ENCODE measurements at places on chromosomes 16 and 17. TPM values are rescaled to one million over a fixed set of nuclear protein-coding genes. Genes with fewer than 3 reads are reported as not detected.

DNA sequence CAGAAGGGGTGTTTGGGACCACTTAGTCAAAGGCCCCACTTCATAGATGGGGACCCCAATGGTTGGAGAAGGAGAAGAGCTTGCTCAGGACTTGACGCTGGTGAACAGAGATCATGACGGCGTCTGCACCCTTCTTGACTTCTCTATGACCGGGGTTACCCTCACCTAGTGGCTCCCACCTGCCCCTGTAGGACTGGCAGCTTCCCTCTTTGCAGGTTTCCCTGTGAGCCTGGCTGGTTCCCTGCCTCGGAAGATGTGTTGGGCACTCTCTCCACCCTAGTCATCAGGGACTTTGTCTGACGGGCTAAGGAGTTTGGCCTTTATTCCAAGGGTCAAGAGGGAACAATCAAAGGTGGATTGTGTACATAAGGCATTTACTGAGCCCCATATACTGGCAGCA is 22.7 kb downstream of the TBX4 start:
- no peak for DNase-seq

DNA sequence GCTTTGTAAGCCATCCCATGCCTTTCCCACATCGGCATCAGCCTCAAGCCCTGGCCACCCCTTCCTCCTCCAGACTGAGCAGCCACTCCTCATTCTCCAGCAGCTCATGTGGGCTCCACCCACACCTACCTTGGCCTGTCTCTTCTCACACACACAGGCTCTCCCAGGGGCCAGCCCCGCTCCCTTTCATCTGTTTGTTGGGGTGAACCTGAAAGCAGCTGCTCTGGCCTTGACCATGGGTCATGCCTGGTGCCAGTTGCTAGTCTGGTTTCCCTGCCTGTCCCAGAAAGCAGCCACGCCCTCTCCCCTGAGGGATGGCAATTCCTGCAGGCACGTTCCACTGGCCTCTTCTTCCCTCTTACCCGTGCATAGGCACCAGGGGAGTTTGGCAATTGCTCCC is 11.4 kb upstream of the TMEM238L start:
- no peak for DNase-seq

- no peak for DNase-seq
Observed at GRCh38 chr17:42845918-42846593, 1.7 kb downstream of the AOC2 start.

- DNase-seq, result no peak
Observed at GRCh38 chr16:11835891-11836649, 15.3 kb downstream of the RSL1D1 start.

DNA sequence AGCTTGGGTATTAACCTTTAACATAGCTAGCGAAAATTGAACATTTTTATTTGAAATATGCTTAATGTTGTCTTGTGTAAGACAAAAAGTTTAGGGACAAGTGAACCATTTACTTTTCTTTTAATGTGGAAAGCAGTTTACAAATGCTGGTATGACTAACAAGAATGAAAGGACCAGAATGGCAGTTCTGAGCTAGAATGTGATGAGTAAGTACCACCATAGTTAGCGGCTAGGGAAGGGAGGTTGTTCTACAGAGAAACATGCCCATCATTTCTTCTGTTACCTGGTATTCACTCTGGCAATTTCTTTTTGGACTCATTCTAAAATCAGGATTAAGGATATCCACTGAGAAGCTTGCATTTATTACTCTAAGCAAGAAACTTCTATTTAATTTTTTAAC is 121.1 kb downstream of the WWOX start:
- no peak for DNase-seq

DNA sequence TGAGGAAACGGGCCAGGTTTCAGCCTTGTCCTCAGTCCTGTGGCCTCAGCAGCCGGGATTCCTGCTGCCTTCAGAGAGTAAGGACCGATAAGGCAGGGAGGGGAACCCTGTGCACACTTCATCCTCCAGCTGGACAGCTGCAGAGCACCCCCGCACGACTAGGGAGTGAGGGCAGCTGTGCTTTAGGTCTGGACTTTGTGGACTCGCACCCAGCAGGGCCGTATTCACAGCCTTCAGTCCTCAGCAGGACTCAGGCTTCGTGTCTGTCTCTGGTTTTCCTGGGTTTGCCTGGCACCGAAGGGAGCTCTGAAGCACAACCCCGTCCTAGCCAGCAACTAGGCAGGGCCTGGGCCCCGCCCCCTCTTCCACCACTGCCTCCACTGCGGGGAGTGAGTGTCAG is 45.8 kb upstream of the CACNG5 start:
- DNase-seq, result no peak

DNA sequence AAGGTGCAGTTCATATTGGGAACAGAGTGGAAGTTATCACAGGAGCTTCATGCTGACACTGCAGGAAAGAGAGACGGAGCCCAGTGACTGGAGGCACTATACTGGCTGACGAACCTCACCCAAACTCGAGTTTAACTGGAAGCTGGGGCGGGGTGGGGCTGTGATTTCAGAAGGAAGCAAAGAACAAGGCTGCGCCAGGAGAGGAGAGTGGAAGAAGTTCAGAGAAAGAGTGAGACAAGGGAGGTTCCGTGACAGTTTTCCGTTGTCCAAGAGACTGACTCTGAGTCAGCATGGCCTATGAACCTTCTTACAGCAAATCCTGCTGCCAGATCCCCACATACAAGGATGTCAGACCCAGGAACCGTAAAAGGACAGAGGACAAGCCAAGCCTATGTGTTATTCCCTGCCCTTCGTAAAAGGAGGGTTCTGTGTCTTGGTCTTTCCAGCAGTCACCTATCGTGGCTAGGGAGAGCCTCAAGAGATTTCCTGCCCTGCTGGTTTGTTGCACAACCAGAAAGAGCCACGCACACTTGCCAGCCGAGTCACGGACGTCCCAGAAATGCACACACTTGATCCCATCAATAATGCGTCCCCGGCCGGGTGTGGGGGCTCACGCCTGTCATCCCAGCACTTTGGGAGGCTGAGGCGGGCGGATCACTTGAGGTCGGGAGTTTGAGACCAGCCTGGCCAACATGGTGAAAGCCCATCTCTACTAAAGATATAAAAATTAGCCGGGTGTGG is 5.1 kb downstream of the PITPNA start:
- DNase-seq, result no peak

Gene WSCD1
- 21.4 TPM for total RNA-seq

GRCh38 chr16:11539641-11540050 is 47.1 kb downstream of the LITAF start:
- no peak for DNase-seq

DNA sequence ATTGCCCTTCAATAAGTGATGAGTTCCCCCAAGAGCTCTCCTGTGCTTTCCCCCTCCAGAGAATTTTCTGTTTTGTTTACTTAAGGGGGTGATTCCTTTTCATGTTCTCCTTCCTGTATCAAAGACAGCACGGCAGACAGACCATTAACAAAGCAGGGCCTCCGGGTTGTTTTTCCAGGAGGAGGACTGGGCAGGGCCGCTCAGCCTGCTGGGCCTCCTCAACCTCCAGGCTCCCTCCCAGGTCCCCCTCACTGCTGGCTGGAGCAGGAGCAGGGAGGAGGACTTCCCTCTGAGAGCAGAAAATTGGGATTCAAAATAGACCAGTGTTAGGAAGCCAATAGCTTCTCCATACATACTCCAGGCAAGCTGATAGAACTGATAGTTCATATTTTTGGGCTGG is 20.4 kb downstream of the SDK2 start:
- DNase-seq, result no peak

Gene ACSM2B
- total RNA-seq, result not detected

Gene DOC2B
- 38.1 TPM for total RNA-seq

Gene KRT34
- 5.5 TPM for total RNA-seq

DNA sequence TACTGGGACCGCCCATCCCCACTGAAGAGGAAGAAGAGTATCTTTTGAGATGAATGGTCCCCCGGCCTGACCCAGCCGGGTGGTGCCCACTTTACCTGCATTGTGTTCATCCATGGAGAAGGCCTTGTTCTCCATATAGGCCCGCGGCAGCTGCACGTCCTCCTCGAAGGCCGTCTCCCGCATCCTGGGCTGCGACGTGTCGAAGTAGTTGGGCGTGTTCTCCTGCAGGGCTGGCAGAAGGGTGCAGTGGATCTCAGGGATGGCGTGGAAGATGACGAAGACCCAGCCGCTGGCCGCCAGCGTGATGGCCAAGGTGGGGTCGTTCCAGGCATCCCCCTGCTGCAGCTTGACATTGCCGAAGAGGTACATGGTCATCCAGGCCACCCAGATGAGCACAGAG is 12.9 kb downstream of the GPRC5B start:
- no peak for DNase-seq

DNA sequence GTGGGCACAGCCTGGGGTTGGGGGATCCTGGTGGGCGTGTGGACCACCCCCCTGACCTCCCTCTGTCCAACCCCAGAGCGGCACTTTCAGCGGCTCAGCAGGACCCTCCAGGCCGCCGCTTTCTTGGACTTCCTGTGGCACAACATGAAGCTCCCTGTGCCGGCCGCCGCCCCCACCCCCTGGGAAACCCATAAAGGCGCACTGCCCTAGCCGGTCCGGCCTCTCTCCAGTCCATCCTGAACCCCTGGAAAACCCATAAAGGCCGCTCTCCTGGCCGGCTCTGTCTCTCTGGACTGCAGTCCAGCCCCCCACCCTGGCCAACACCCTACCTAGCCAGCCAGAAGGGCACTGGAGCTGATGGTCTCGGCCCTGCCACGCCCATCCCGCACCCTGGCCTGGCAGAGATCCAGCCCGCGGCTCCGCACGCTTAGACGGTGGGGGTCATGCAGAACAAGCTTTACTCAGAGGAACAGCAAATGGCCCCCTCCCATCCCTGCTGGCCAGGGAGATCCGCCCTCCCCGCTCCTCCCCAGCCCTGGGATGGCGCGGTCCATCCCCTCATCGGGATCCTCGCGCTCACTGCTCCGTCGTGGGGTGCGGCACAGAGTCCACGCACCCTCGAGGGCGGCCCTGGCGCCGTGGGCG is 2.7 kb downstream of the NOXO1 start:
- DNase-seq, result no peak

- no peak for DNase-seq
Observed at GRCh38 chr17:17221329-17221728, 15.2 kb upstream of the PLD6 start.

DNA sequence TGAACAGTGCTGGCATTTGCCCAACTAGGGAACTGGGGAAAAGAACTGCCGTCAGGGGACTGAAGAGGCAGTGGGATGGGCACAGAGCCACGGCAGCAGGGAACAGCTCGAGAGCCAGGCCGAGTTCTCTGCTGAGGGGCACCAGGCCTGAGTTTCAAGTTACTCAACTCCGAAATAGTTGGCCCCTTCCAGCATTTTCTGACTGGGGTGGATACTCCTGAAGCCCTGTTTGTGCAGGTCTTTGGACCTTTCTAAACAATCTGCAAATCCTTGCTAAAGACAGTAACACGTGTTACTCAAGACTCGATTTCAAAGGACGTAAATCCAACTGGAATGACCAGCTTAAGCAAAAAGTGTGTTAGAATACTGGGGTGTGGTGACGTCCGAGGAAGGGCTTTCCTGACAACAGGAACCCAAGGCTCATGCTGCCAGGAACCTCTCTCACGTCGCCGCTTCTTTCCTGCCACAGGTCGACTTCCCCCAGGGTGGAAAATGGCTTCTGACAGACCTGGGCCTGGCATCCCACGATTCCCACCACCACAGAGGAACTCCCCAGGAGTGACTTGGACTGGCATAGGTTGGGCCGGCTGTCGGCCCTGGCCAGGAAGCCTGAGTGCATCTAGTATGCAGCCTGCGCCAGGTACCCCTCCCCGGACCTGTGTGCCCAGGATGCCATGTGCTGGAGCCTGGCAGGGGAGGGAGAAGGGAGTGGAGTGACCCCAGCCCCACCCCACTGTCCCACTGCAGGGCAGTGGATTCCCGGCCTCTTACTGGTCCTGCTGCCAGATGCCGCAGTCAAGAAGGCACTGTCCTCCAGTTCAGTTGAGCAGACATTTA is 71.9 kb downstream of the N4BP1 start:
- no peak for DNase-seq

Gene GAS2L2
- not detected for total RNA-seq

GRCh38 chr17:38747463-38748148 is 530 bp downstream of the PCGF2 start:
- DNase-seq, result no peak

DNA sequence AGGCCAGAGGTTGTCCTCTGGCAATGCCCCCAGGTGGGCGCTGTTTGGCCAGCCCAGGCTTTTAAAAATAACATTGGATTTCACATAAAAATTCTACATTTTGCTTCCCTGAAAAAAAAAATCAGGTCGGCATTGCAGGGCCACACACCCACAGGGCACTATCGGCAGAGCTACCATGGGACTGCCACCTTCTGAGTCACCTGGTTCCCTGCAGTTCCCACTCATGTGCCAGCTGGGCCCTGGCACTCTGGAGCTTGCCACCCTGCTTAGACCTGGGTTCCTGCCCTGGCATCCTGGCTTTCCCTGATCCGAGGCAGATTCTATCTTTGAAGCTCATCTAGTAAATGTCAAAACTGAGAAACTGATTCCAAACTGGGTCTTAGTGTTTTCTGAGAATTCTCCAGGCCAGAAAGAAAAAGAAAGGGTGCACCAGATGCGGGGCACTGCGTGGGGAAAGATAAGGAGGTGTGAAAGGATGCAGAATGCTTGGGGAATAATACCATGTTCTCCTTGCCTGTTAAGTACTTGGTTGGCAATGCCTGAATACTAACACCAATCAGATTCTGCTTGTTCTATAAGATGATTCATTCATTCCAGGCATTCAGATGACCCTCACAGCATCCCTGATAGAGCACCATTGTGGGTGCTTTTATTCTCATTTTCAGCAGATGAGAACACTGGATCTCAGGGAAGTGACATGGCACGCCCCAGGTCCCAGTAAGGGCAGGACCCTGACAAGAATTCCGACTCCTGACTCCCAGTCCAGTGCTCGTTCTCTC is 51.8 kb downstream of the RAI1 start:
- DNase-seq, result no peak

Gene MYH3
- total RNA-seq, result 0.41 TPM

Gene CDK3
- 11.5 TPM for total RNA-seq
